ENCODE measurements at places on chromosomes 12 and 14. TPM values are rescaled to one million over a fixed set of nuclear protein-coding genes. Genes with fewer than 3 reads are reported as not detected.

The TAS2R7 gene
- total RNA-seq, result not detected

The NINJ2 gene
- 3.1 TPM for total RNA-seq

The DIO3 gene
- not detected for total RNA-seq

The SLC38A2 gene
- total RNA-seq, result 141 TPM

GRCh38 chr12:29711381-29711780 is 72.4 kb downstream of the TMTC1 start:
- no peak overlapping the region for H3K4me3 ChIP-seq
- H3K27ac ChIP-seq, result no peak overlapping the region
- no peak for DNase-seq

DNA sequence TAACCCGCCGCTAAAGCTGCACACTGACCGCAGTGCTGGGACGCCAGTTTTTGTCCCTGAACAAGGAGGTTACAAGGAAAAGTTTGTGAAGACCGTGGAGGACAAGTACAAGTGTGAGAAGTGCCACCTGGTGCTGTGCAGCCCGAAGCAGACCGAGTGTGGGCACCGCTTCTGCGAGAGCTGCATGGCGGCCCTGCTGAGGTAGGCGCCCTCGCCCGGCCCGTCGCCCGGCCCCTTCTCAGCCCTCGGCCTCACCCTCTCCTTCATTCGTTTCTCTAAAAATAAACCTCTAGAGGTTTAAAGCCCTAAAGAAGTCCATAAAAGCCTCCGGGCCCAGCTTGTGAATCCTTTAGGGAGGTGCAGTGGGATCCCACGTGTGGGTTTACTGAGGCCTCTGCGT is 52.2 kb upstream of the AMN start:
- H3K27me3 ChIP-seq, result no peaks in the 10 kb centered on the region
- DNase-seq, result no peak
- peaks cover 63% of the 10 kb centered on the region for H3K36me3 ChIP-seq
- peaks cover 6% of the 10 kb centered on the region for H3K4me1 ChIP-seq

- peaks cover 47% of the 10 kb centered on the region for H3K36me3 ChIP-seq
- peaks cover 14% of the 10 kb centered on the region for H3K4me1 ChIP-seq
- H3K27me3 ChIP-seq, result no peaks in the 10 kb centered on the region
- H3K27ac ChIP-seq, result no peak overlapping the region
Observed at GRCh38 chr12:132866251-132866828, 21.1 kb downstream of the CHFR start.

GRCh38 chr12:40718878-40719372 is 26.7 kb downstream of the CNTN1 start:
- no peak overlapping the region for H3K4me3 ChIP-seq
- no peaks in the 10 kb centered on the region for H3K36me3 ChIP-seq
- no peak for DNase-seq
- no peak overlapping the region for H3K27ac ChIP-seq

GRCh38 chr14:92659765-92660561 is 88.5 kb downstream of the LGMN start:
- H3K36me3 ChIP-seq, result peaks cover 87% of the 10 kb centered on the region
- no peak overlapping the region for H3K4me3 ChIP-seq
- DNase-seq, result no peak
- no peaks in the 10 kb centered on the region for H3K27me3 ChIP-seq
- H3K27ac ChIP-seq, result no peak overlapping the region

- no peak overlapping the region for H3K4me3 ChIP-seq
- peaks cover 21% of the 10 kb centered on the region for H3K4me1 ChIP-seq
- no peaks in the 10 kb centered on the region for H3K36me3 ChIP-seq
Observed at GRCh38 chr12:123047289-123047688, 66.8 kb downstream of the ARL6IP4 start.

DNA sequence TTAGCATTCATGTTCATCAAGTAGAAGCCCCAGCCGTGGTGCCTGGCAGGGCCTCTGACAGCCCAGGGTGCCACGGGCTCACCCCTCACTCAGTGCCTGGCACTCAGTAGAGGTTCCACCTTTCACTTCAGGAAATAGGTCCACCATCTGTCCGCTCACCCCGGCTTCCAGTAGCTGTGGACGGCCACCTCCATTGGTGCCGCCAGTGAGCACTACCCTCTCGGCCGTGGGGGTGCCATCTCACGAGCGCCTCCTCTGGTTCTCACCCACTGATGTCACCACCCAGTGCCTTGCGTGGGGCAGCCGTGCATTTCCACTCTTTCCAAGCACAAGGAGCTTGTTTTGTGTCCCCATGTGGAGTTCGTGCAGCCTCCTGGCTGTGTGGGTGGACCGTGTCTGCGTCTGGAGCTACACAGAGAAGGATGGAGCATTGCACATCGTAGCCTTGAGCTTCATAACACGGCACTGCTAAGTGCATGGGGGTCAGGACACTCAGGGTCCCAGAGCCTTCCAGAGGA is 41.0 kb upstream of the MMP17 start:
- no peak overlapping the region for H3K4me3 ChIP-seq
- DNase-seq, result no peak
- H3K27me3 ChIP-seq, result no peaks in the 10 kb centered on the region
- peaks cover 50% of the 10 kb centered on the region for H3K36me3 ChIP-seq
- no peaks in the 10 kb centered on the region for H3K4me1 ChIP-seq
- H3K27ac ChIP-seq, result no peak overlapping the region

The CEBPE gene
- not detected for total RNA-seq

DNA sequence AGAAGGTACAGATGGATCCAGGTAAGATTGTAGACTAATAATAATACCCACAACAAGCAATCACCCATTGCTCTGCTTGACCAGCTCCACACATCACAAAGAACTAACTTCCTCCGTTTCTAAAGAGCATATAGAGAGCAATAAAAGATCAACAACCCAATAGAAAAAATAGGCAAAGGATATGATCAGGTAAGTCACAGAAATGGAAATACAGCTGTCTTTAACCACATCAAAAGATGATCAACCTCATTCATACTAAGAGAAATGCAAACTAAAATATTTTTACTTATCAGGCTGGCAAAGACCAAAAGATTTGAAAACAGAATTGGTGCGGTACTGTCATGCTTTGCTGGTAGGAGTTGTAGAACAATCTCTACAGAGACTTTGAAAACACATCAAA is 8.9 kb downstream of the C2CD5 start:
- no peaks in the 10 kb centered on the region for H3K27me3 ChIP-seq
- H3K27ac ChIP-seq, result no peak overlapping the region
- peaks cover 57% of the 10 kb centered on the region for H3K36me3 ChIP-seq
- H3K4me1 ChIP-seq, result peaks cover 36% of the 10 kb centered on the region
- no peak for DNase-seq
- no peak overlapping the region for H3K4me3 ChIP-seq

DNA sequence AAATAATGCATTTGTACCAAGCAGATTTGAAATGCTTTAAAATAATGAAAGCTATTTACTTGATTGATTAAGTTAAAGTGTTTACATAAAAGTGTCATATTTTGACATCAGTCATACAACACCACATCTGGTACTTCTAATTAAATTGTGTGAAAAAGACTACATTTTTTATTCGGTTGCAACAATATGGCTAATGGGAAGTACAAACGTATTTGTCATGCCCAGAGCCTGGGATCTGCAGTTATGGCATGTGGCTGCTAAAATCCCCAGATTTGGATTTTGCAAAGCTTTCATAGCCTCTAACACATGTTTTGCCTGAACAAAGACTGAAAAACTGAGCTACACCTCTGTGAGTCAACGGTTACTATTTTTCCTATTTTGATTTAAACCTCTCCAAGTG is 66.6 kb downstream of the LLPH start:
- H3K4me1 ChIP-seq, result peaks cover 3% of the 10 kb centered on the region
- H3K4me3 ChIP-seq, result no peak overlapping the region
- no peak for DNase-seq
- peaks cover 31% of the 10 kb centered on the region for H3K27me3 ChIP-seq
- H3K36me3 ChIP-seq, result no peaks in the 10 kb centered on the region
- no peak overlapping the region for H3K27ac ChIP-seq

- no peak overlapping the region for H3K4me3 ChIP-seq
- no peak for DNase-seq
- no peak overlapping the region for H3K27ac ChIP-seq
- peaks cover 33% of the 10 kb centered on the region for H3K36me3 ChIP-seq
- H3K4me1 ChIP-seq, result peaks cover 4% of the 10 kb centered on the region
Observed at GRCh38 chr14:96324219-96324618, 38.9 kb downstream of the ATG2B start.

GRCh38 chr14:42869681-42870080 is 1263.0 kb downstream of the LRFN5 start:
- H3K27ac ChIP-seq, result no peak overlapping the region
- H3K27me3 ChIP-seq, result no peaks in the 10 kb centered on the region
- H3K4me3 ChIP-seq, result no peak overlapping the region
- no peaks in the 10 kb centered on the region for H3K36me3 ChIP-seq

DNA sequence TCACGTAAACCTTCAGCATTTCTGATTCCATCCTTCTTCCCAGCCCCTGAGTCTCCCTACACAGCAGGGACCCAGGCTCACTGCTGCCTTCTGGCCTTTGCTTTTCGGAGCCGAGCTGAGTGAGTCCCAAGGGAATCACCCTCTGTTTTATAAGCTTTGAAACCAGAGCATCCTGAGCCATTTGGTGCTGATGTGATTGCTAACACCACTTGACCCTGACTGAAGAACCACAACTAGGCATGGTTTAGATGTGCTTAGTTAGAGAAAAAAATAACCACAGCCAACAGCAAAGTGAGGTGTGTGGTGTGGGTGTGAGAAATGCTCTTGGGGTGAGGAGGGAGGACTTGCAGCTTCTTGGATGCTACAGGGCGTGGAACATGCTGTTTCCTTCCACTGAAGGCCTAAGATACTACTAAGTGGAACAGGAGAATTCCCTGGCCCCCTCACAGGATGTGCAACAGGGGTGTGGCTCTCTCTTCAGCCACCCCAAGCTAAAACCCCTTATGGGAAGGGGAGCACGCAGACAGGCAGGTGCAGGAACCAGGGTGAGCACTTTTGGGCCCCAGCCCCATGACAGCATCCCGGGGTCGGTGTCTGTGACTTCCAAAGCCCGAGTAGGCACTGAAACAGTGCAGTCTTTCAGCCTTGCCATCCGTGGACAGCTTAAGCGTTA is at the start of gene TC2N:
Gene TC2N, minus strand, starts transcription at position 221 of the 673 bp plus-strand sequence. CDS start 53,767 bp downstream, outside the sequence.
- peaks cover 86% of the 10 kb centered on the region for H3K4me1 ChIP-seq
- H3K4me3 ChIP-seq, result peak within 1 kb of the TSS; percentile 89
- H3K27ac ChIP-seq, result peak within 1 kb of the TSS; percentile 95
- H3K36me3 ChIP-seq, result peaks cover 12% of the 10 kb centered on the region
- H3K27me3 ChIP-seq, result no peaks in the 10 kb centered on the region

DNA sequence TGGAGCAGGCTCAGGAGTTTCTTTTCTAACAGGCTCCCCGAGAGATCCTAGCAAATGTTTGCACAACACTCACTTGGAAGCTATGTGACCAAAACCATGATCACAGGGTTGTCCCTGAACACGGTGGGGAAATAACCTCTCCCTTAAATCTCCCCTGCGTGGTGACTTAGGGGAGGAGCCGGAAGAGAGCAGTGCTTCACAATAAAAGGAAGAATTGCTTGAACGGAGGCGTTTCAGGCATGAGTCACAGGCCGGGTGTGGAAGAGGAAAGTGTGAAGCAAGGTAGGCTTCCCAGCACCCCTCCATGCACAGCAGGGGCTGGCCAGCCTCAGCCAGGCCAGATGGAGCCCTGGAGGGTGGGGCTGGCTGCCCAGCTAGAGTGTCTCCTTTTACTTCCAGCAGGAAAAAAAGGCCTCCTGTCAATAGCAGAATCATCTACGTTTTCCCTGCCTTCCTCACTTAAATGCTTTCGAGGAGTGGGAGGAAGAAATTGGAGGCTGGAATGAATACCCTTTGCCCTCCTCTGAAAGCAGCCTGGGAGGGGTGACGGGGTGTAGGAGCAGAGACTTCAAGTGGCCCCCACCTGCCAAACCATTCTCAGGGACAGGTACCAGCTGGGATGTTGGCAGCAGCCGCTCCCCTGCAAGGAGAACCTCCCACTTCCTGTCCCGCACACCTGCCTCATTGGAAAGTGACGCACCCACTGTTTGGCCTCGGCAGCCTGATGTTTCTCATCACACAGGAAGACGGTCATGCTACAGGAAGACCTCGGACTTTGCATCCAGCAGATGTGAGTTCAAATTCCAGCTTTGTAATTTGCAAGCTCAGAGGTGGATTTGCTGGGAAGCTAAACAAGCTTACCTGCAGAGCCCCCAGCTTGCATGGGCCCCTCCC is 30.1 kb upstream of the PPP2R5C start:
- H3K4me3 ChIP-seq, result peak overlapping the region; percentile 70
- H3K27me3 ChIP-seq, result no peaks in the 10 kb centered on the region

DNA sequence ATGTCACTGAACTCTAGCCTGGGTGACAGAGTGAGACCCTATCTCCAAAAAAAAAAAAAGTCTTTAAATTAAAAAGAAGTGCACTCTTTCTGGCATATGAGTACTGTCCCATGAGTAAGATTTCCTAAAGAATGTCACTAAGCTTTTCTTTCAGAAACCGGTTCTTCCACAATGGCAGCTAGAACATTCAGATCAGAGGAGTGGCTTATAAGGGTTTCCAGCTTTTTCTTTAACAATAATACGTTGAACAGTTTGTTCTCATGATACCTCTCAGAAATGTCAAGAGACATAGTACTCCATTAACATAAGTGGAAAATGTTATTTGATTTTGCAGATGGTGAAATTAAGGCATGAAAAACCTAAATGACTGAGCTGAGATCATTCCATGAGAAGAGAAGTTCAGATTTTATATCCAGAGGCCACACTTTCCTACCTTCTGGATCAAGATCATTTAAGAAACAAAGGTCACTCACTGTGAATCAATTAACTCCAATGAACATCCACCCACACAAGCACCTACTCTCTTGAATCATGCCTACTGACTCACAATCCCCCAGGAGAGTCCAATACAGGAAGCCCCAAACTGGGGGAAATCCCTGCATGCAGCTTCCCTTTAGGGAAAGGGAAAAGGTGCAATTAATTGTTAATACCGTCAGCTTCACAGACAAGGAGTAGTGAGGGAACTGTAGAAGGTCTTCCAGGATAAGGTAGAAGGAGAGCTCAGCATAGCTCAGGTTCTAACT is 86.9 kb downstream of the SPTSSA start:
- H3K27me3 ChIP-seq, result peaks cover 3% of the 10 kb centered on the region
- DNase-seq, result no peak
- H3K4me1 ChIP-seq, result peaks cover 2% of the 10 kb centered on the region
- H3K4me3 ChIP-seq, result no peak overlapping the region
- H3K36me3 ChIP-seq, result no peaks in the 10 kb centered on the region
- H3K27ac ChIP-seq, result no peak overlapping the region

The OASL gene
- 2.3 TPM for total RNA-seq

The IQSEC3 gene
- 0.44 TPM for total RNA-seq

The RILPL1 gene
- 6.0 TPM for total RNA-seq

- H3K4me3 ChIP-seq, result no peak overlapping the region
- no peak for DNase-seq
Observed at GRCh38 chr14:20798318-20798717, 4.3 kb downstream of the RNASE1 start.

- no peak overlapping the region for H3K27ac ChIP-seq
- H3K36me3 ChIP-seq, result no peaks in the 10 kb centered on the region
- DNase-seq, result no peak
- no peaks in the 10 kb centered on the region for H3K27me3 ChIP-seq
Observed at GRCh38 chr12:92621833-92622232, 81.0 kb upstream of the PLEKHG7 start.
